ENCODE measurements at places on chromosomes 16 and 17. TPM values are rescaled to one million over a fixed set of nuclear protein-coding genes. Genes with fewer than 3 reads are reported as not detected.

KCNJ12 gene
- total RNA-seq: under 0.01 TPM

USP7 gene
- total RNA-seq: 53.6 TPM

KIF2B gene
- total RNA-seq: not detected

TP53TG3B gene
- not detected for total RNA-seq

ARHGDIG gene
- total RNA-seq: 0.12 TPM

PPM1E gene
- 0.55 TPM for total RNA-seq

KRT9 gene
- total RNA-seq: not detected

CIITA gene
- 0.22 TPM for total RNA-seq

PRSS21 gene
- 3.4 TPM for total RNA-seq

C16orf87 gene
- 8.5 TPM for total RNA-seq

SRL gene
- 0.11 TPM for total RNA-seq

OTOP3 gene
- not detected for total RNA-seq

SLC5A11 gene
- total RNA-seq: not detected

CCL7 gene
- total RNA-seq: 0.89 TPM

ACBD4 gene
- 3.9 TPM for total RNA-seq

Measured in uterine smooth muscle cell (primary cell).